ENCODE measurements at places on chromosomes 2 and 18.

- no peak for DNase-seq
Measured at GRCh38 chr2:33136566-33136965, 189.8 kb downstream of the LTBP1 start.

DNA sequence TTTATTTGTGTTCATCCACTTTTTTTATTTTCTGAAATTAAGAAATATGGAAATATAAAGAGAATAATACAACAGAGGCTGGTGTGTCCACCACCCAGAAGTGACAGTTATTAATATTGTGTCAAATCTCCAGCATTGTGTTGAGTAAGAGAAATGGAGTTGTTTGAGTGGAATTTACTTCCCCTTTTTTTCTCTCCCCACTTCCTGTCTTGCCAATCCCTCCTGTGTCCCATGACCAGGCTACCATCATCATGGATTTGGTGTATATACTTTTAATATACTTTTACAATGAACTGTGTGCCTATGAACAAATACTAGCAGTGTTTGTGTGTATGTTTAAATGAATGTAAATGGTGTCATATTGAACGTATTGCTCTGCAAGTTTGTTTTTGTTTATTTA, 276.9 kb upstream of the SKOR2 start:
- DNase-seq, result no peak

DNA sequence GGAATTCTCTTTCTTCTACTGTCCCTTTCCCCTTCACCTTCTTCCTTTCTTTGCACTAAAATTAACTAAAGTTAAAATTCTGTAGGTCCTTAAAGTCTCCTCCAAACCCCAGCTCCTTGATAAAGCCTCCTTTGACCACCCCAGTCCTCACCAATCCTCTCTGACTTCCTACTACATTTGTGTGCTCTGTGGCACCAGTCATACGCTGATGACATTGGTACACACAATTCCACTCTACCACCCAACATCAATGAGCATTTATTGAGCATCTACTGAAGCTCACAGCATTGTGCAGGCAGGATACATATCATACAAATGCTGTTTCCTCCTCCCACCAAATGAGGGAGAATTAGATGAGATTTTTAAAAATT, 4.5 kb upstream of the SP5 start:
- no peak for DNase-seq

GRCh38 chr2:14540015-14540414, 92.5 kb upstream of the LRATD1 start:
- no peak for DNase-seq

DNA sequence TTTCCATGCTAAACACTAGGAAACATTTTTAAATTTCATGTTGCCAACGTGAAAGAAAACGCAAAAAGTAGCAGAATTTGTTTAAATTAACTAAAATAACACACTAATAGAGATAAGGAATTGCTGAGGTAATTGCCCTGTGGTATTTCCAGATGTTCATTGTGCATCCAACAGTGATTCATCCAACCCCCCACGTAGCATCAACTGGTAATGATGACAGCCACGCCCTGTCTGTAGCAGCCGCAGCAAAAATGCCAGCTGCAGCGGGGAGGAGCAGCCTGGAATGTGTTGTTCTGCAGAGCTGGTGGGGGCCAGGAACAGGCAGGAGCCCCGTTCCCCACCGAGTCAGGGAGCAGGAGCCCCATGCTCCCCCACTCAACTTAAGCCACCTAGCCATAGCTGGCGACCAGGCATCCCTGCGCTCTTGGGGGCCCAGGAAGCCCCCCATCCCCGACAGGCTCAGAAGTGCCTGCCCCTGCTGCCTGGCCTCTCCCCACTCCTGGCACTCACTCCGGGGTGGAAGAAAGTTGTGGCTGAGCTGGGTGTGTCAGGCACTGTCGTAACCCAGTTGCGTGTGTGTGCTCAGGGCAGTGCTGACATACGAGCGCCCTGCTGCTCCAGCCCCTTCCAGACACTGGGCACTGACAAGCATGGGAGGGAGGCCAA, 695.1 kb upstream of the ACVR2A start:
- no peak for DNase-seq

DNA sequence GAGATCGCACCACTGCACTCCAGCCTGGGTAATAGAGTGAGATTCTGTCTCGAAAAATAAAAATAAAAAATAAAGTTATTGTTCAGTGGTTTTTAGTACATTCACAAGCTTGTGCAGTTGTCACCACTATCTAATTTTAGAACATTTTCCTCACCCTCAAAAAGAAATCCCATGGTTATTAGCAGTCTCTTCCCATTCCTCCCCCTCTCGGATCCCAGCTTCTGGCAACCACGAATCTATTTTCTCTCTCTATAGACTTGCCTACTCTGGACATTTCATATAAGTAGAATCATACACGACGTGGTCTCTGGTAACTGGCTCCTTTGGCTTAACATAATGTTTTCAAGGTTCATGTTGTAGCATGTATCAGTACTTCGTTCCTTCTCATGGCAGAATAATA, 38.6 kb downstream of the CABLES1 start:
- DNase-seq, result no peak

- no peak for DNase-seq
Measured at GRCh38 chr18:58362829-58363271, 266.0 kb downstream of the ALPK2 start.

DNA sequence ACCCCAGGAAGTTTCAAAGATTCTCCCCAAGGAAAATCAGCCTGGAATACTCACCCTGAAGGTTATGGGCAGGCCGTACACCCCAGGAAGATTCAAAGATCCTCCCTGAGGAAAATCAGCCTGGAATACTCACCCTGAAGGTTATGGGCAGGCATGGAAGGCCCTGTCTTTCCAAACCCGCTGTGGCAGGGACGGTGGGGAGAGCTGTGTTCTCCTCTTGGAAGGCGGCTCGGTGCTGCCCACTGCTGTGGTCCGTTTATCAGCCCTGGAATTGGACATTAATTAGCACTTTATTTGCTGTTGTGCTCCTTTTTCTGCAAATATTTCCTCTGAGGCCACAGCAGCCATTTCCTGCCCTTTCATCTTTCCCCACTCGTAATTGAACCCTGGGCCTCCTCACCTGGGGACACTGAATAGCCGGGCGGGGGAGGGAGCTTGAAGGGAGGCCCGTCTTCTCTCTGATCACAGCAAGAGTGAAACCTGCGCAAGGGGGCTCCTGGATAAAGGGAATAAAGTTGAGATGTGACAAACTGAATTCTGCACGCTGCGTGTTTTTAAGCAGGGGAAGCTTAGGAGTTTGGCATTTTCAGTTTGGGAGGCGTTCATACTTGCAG, 308.7 kb upstream of the SALL3 start:
- no peak for DNase-seq

- DNase-seq, result no peak
Measured at GRCh38 chr2:69213782-69214181, 173.2 kb downstream of the GFPT1 start.

GRCh38 chr2:209344349-209344748, 79.5 kb upstream of the MAP2 start:
- DNase-seq, result no peak

DNA sequence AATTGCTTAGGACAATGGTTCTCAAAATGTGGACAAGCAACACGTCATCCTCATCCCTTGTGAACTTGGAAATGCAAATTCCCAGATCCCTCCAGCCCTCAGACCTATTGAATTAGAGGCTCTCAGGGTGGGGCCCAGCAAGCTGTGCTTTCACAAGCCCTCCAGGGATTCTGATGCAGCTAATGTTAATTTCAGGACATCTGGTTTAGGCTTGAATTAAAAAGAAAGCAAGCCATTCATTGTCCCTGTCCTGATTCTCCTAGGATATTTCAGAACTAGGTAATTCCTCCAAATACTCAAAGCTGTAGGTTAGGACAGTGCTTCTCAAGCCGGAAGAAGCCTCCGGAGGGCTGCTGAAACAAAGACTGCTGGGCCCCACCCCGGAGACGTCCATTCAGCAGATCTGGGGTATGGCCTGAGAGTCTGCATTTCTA, 26.0 kb upstream of the GLI2 start:
- DNase-seq, result no peak

- no peak for DNase-seq
Measured at GRCh38 chr2:29206941-29207340, 91.7 kb downstream of the CLIP4 start.

- no peak for DNase-seq
Measured at GRCh38 chr18:57175532-57175931, 28.6 kb downstream of the BOD1L2 start.

DNA sequence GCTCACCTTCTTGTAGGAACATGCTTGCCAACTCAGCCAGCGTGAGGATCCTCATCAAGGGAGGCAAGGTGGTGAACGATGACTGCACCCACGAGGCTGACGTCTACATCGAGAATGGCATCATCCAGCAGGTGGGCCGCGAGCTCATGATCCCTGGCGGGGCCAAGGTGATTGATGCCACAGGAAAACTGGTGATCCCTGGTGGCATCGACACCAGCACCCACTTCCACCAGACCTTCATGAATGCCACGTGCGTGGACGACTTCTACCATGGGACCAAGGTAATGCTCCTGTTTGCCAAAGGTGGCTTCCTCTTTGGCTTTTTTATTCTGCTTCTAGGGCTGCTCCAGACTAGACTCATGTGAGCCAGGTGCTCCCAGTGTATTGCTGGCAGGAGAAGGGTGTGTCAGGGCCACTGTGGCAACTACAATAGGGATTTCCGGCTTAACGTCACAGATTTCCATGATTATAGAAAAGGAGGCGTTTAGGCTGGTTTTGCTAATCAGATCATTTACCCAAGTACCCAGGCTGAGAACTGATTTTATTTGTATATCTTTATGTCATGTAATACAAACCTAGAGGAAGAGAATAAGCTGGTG, 50.6 kb downstream of the DPYSL5 start:
- no peak for DNase-seq

- no peak for DNase-seq
Measured at GRCh38 chr2:129129087-129129486, 810.4 kb upstream of the HS6ST1 start.

DNA sequence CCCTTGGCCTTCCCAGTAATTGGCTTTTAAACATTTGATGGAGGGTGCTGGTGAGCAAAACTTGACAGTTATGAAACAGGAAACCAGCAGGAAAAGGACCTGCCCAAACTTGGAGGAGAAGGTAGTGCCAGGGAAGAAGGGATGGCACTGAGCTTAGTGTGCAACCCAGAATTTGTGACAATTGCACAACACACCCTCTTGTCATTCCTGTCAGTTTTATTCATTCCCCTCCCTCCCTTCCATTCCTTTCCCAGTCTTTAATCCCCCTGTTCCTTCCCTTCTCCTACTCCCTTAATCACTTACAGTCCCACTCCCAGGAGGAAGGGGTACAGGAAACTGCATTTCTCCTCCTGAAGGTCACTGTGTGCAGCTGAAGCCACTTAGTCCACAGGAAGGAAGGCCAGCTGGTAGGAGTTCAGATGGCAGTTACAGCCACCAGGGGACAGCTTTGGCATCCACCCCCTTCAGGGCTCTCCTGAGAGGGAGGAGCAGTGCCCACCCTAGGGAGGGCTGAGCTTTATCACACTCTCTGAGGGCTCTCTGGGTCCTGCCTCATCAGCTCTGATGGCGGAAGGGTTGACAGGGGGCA, 24.0 kb upstream of the SIGLEC15 start:
- no peak for DNase-seq
